Breast epithelium (tissue), 4 donors: ENCODE measurements at places on chromosomes 6 and 20. TPM values are rescaled to one million over a fixed set of nuclear protein-coding genes. Genes with fewer than 3 reads are reported as not detected.

DNA sequence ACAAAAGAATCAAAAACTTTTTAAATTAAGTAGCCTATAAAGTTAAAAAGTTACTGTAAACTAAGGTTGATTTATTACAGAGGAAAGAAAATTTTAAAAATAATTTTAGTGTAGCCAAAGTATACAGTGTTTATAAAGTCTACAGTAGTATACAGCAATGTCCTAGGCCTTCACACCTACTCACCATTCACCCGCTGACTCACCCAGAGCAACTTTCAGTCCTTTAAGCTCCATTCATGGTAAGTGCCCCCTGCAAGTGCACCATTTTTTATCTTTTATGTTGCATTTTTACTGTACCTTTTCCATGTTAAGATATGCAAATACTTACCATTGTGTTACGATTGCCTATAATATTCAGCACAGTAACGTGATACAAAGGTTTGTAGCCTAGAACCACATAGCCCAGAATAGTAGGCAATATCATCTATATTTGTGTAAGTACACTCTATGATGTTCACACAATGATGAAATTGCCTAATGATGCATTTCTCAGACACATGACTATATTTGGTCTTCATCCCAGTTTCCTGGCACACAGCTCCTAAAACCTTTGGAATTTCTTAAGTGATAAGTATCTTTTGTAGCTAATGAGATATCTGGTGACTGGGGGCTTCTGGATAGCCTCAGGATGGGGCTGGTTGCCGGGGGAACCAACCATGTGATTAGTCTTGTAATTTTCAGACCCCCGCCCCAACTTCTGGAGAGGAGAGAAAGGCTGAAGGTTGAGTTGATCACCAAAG, 111.0 kb downstream of the MRPL14 start:
- no peak overlapping the region for H3K27ac ChIP-seq
- no peak overlapping the region for H3K4me3 ChIP-seq
- no peaks in the 10 kb centered on the region for H3K4me1 ChIP-seq
- no peaks in the 10 kb centered on the region for H3K27me3 ChIP-seq
- no peaks in the 10 kb centered on the region for H3K36me3 ChIP-seq
- DNase-seq: no peak

GMDS gene
- 29.2 TPM for total RNA-seq

DNA sequence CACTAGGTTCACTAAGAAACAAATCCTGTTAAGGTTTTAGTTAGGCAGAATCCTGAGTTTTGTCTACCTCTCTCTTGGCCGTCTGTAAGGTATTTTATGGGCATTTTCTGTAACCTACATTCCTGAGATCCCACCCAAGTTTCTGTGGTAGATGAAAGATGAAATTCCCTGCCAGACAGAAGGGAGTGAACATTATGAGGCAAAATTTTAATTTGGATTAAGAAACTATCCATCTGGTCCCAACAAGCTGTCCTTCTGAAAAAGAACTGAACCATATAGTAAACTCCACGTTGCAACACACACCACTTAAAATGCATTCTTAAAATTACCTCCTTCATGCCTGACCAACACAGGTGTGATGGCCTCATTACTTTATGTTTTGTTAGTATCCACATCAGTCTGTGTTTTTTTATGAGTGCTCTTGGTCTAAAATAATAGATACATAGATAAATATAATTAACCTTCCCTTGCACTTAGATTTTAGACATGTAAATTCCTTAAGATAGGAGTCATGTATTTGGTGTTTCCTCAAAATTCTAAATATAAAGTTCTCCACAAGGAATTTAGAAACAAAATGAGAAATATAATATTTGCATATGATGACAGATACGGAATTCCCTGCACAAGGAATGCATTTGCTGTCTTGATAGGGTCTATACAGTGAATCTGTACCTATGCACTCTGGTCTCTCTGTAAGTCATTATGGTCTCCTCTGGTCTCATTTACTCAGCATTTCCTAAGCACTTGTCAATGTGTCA, 86.5 kb downstream of the CHD6 start:
- H3K27ac ChIP-seq: no peak overlapping the region
- H3K27me3 ChIP-seq: no peaks in the 10 kb centered on the region
- no peaks in the 10 kb centered on the region for H3K36me3 ChIP-seq
- H3K4me3 ChIP-seq: no peak overlapping the region
- no peak for DNase-seq

DNA sequence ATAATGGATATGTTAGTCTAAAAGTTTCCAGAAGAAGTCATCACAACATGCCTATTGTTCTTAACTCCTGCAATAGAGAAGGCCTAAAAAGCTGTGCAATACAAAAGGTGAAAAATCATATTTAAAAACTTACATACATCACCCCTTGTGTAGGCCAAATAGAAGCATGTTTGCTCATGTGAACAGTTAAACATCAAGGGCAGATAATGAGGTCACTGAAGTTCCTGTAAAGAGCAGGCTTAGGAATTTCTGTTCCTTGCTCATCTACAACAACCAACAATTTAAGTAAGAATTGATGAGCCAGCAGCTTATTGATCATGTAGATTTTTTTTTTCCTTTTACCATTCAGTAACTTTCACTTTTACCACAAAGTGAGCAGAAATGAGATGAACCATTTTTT, 7.5 kb upstream of the NUP153 start:
- no peak for DNase-seq
- no peaks in the 10 kb centered on the region for H3K4me1 ChIP-seq
- no peaks in the 10 kb centered on the region for H3K27me3 ChIP-seq
- no peaks in the 10 kb centered on the region for H3K36me3 ChIP-seq
- H3K4me3 ChIP-seq: no peak overlapping the region

MAS1 gene
- total RNA-seq: not detected

- H3K4me1 ChIP-seq: no peaks in the 10 kb centered on the region
- no peak for DNase-seq
- H3K36me3 ChIP-seq: no peaks in the 10 kb centered on the region
- H3K27ac ChIP-seq: no peak overlapping the region
Measured at GRCh38 chr6:117138920-117139319, 126.4 kb upstream of the VGLL2 start.

- H3K36me3 ChIP-seq: no peaks in the 10 kb centered on the region
- no peak overlapping the region for H3K27ac ChIP-seq
- H3K27me3 ChIP-seq: peaks cover 14% of the 10 kb centered on the region
- no peak for DNase-seq
- no peak overlapping the region for H3K4me3 ChIP-seq
Measured at GRCh38 chr20:39069976-39070375, 107.8 kb downstream of the DHX35 start.

SYCP2L gene
- 2.2 TPM for total RNA-seq
